ENCODE measurements at places on chromosomes 3 and 15.

GRCh38 chr15:37028625-37029296, 71.6 kb downstream of the MEIS2 start:
- DNase-seq: no peak

GRCh38 chr15:73932381-73933191, 6.3 kb downstream of the LOXL1 start:
- DNase-seq: no peak

GRCh38 chr15:66882251-66883020, 180.4 kb downstream of the SMAD6 start:
- DNase-seq: no peak

DNA sequence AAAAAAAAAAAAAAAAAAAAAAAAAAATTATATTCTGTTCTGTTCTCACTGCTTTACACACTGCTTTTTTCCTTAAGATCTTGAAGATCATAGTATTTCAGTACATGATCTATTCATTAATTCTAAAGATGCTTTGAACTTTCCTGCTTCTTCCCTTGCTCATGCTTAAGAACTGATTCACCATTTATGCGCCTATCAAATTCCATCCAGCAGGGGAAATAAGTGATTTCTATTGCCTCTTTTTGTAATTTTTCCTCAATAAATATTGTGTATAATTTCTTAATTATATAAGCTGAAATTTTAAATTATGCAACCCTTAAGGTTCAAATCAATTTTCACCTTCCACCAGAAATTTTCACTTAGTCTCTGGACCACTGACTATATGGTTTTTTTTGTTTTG, 10.6 kb downstream of the DENND6A start:
- DNase-seq: no peak

- no peak for DNase-seq
Observed at GRCh38 chr3:79337798-79338197, 430.0 kb downstream of the ROBO1 start.

DNA sequence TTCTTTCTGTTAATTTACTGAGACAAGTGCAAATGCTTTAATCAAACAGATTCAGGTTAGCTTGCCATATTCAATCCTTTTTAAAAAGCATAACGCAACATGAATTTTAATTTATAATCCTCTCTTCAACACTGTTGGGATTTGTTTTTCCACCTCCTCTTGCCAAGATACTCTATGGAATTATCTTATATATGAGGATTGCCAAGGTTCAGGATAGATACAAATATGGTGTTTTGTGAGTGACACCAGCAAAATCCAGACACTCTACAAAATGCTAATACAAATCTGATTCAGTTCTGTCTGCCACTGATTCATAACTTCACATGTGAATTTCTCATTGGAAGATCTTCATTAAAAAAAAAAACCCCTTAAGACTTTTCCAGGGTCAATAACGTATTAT, 104.8 kb downstream of the FBN1 start:
- no peak for DNase-seq

DNA sequence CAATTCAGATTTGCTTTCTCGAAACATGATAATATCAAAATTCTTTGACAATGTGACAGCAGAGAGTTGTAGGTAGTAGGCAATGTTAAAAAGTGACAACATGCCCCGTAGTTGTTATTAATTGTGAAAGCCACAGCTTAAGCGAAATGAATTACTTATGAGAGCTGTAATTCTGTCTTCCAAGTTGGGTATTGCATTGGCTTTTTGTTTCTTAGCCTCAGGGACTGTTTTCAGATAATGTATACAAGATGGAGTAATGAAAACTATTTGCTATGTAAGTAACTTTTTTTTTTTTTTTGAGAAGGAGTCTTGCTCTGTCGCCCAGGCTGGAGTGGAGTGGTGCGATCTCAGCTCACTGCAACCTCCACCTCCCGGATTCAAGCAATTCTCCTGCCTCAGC, 43.1 kb upstream of the MAP3K13 start:
- DNase-seq: no peak

GRCh38 chr3:167863811-167864551, 128.5 kb downstream of the SERPINI1 start:
- DNase-seq: no peak

GRCh38 chr3:140760324-140761075, 82.6 kb downstream of the TRIM42 start:
- no peak for DNase-seq

DNA sequence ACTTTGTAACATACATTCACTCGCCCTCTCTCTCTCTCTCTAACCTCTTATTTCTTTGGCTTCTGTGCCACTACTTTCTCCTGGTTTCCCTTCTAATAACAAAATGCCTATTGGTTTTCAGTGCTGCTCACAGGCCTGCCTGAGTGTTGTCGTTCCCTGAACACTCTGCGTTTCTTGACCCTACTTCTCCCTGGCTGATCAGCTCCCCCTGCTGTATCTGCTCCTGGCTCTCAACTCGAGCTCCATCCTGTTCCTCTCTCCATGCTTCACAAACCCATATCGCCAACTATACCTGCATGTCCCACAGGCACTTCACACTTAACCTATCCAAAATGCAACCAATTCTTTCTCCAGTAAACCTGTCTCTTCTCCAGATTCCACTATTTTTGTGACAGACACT, 111.4 kb downstream of the OPA1 start:
- no peak for DNase-seq

DNA sequence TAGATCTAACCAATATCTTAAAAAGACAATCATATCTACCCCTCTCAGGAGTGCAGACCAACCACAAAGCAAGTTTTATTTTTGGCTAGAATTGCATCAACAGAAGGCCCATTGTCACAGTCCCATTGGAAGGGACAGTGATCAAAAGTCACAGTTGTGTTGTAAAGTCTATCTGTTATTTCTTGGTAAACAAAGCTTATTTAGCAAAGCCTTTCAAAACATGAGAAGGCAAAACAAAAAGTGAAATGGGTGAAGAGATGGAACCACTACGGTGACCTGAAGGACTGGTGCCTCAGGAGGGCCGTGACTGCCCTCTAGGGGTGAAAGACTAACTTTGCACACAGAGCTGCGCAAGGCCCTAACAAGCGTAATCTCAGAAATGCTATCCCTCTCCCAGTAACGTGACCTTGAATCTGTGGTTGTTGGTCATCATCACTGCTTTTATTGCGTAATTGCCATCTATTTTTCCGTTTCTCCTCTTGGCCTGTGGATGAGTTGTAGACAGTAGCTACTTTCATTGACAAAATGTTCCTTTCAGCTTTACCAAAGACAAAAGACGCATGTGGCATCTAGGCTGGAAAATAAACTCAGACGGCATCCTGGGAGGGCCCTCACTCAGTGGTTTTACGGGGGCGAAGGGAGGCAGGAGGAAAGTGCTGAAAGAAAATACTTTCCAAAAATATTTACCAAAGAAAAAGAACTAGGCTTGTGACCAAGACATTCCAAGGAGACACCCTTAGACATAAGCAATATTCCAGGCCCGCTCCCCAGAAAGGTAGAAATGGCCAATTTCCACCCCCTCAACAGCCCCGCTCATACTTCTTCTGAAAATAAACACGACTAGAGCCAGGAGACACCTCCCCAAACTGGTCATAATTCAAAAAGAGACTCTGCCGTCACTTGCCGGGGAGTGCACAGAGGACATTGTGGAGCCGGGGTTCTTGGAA, 79.4 kb downstream of the FRMD4B start:
- peak; percentile 86 for DNase-seq

DNA sequence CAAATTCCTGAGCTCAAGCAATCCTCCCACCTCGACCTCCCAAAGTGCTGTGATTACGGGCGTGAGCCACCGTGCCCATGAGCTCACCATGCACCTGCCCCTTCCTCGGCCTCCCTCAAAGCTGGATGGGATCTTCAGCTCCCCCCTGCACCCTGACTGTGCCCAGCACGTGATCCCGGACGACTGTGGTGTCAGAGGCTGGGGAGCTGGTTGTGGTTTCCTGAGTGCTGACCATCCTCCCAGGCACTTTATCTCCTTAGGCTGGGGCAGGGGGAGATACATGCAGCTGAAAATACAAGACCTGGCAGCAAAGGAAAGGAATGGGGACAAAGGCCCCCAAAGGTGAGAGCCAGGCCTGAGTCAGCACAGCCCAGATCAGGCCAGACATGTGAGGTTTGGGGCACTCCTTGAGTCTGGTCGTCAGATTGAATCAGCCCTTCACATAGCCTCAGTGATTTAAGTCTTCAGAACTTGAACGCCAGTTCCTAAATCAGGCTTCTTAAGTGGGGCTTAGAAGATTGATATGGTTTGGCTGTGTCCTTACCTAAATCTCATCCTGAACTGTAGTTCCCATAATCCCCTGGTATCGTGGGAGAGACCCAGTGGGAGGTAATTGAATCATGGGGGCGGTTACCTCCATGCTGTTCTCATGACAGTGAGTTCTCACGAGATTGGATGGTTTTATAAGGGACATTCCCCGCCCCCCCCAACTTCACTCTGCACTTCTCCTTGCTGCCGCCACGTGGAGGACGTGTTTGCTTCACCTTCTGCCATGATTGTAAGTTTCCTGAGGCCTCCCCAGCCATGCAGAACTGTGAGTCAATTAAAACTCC, 35.8 kb downstream of the PRKCD start:
- peak; percentile 75 for DNase-seq

GRCh38 chr15:85457392-85457968, 77.1 kb downstream of the AKAP13 start:
- DNase-seq: no peak

- no peak for DNase-seq
Observed at GRCh38 chr3:33659856-33660434, 58.1 kb downstream of the CLASP2 start.

DNA sequence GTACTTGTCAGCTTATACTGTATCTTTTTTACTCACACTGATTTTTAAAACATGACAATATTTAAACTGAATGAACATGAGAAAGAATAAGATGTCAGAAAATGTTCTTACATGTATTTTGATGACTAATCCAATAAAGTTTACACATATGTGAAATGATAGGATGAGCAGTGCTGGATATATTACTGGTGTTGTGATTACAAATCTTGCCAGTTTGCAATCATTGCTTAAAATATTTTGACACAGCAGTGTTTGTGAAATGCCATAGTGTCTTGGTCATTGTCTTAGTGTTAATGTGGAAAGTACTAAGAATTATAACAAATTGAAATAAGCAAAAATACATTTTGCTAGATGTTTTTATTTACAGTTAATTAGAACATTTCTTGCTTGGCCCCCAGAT, 118.7 kb upstream of the MLF1 start:
- DNase-seq: no peak

- no peak for DNase-seq
Observed at GRCh38 chr3:86991840-86992435, 989 bp upstream of the VGLL3 start.

GRCh38 chr3:7709376-7710082, 792.1 kb upstream of the LMCD1 start:
- DNase-seq: no peak

- no peak for DNase-seq
Observed at GRCh38 chr15:62280625-62281024, 115.5 kb upstream of the C2CD4B start.

DNA sequence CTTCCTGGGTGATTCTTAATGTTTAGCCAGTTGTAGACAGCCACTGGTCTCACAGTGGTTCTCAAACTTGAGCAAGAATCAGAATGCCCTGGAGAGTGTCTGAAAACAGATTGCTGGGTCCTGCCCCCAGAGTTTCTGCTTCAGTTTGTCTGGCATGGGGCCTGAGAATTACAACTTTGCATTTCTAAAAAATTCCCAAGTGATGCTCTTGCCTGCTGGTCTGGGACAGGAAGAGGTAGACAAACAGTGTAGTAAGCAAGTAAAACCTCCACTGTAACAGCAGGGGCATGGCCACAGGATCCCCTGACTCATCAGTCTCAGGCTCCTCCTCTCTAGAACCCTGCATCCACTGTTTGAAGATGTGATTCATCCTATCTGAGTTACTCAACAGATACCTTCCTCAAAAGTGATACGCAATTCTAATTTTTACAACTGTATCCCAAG, 36.5 kb downstream of the DZIP1L start:
- no peak for DNase-seq
